ENCODE measurements at places on chromosomes 3 and 15.

GRCh38 chr15:50016951-50017350, 102.1 kb downstream of the ATP8B4 start:
- DNase-seq = no peak

DNA sequence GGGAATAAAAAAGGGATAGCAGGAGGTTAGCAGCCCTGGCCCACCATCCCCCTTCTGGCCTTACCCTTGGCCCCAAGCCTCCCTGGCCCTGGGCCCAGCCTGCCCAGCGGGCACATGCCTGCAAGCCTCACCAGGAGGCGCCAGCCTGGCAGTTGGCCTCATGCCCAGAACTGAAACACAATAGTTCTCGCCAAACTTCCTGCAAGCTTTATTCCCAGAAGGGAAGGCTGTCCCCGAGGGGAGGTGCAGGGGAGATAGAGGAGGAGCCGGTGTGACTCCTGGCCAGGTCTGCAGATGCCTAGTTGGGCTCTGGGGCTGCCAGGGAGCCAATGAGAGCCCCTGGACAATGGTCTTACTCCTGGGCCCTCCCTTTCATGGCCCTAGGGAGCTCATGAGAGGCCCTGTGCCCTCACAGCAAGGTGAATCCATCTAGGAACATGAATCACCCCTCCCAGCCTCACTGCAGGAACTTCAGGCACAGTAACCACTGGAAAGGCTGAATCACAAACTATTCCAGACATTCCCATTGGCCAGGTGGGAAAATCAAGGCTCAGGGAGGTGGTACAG, 4.0 kb downstream of the CCDC33 start:
- DNase-seq = peak; percentile 95

DNA sequence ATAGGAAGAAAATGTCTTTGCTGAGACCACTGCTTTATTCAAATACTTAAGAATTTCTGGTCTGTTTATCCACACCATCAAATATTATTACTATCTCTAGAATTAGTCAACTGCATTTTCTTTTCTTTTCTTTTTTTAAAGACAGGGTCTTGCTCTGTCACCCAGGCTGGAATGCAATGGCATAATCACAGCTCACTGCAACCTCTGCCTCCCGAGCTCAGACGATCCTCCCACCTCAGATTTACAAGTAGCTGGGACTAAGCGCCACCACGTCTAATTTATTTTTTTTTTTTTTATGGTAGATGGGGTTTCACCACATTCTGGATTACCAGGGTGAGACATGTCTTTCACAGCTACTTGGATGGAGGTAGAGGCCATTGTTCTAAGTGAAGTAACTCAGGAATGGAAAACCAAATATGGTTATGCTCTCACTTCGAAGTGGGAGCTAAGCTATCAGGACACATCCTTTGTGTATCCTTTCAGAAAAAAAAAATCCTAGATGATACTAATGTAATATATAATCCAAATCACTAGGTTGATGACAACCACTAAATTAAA, 52.8 kb downstream of the STAG1 start:
- no peak for DNase-seq

- DNase-seq = no peak
These were observed 98.9 kb downstream of the ULK4 start for GRCh38 chr3:41863024-41863423.

DNA sequence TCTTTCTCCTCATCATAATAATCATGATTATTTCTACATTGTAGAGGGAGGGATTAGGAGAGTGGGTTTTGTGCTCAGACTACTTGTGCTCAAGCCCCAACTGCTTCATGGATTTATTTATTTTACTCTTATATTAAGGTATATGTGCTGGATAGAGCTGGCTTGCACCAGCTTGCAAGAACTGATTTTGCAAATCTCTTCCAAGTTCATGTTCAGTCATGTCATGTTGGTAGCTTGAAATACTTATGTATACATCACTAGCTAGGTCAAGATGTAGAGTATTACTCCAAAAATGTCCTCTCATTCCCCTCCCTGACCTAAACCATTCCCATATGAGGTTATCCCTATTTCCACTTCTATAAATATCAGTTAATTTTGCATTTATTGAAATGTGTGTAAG, 293.9 kb upstream of the RBMS3 start:
- DNase-seq = no peak

Data from NCI-H2081 treated with DMSO at 0.1 percent for 48 hours (cell line).